ENCODE measurements at places on chromosomes 1 and 21.

DNA sequence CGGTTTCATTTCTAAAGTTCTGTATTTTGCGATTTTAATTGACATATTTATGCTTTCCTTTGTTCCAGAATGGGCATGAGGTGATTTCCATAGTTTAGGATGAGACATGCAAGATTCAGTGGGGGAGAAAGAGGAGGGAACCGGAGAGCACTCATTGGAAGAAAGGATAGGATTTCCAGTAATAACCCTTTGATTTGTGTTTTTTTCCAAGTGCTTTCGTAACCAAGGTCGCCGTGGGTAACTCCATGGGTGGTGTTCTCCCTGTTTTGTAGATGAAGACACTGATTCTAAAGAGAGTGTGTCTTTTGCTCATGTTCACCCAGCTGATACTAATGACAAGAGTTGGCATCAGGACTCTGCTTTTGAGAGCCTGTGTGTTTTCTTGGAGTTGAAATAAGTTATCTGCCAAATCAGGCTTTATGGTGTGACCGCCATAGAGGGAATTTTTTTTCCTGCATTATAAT, 170.1 kb downstream of the DHRS3 start:
- peak; percentile 52 for DNase-seq

- no peak for DNase-seq
Measured at GRCh38 chr1:119795261-119796200, 15.7 kb downstream of the REG4 start.

DNA sequence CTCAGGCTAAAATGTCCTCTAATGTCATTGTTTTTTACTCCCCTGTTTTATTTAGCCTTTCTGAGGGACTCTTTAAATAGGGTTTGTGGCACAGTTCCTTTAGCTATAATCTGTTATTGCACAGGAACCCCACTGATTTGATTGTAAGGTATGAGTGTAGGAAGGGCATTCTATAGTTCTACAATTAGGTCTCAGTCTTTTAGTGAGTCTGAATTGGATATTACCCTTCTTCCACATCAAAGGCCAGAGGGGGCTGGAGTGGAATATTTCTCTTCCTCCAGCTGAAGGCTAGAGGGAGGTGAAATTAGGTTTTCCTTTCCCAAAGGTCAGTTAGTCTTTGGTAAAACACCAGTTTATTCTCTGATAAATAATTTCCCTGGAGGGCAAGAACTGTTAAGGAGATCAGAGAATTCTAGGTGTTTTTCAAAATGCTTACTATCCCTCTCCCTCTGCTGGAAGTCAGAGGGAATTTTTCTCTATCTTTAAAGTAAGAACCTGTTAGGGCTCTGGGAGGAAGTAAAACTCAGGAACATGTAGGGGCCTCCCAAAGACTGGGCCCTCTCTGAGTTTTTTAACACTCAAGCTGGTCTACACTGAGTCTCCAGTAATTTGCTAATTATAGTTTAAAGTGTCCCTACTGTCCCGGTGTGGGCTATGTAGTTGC, 176.3 kb upstream of the ZNHIT6 start:
- peak; percentile 5 for DNase-seq

GRCh38 chr1:200072636-200073285, 45.3 kb downstream of the NR5A2 start:
- no peak for DNase-seq

DNA sequence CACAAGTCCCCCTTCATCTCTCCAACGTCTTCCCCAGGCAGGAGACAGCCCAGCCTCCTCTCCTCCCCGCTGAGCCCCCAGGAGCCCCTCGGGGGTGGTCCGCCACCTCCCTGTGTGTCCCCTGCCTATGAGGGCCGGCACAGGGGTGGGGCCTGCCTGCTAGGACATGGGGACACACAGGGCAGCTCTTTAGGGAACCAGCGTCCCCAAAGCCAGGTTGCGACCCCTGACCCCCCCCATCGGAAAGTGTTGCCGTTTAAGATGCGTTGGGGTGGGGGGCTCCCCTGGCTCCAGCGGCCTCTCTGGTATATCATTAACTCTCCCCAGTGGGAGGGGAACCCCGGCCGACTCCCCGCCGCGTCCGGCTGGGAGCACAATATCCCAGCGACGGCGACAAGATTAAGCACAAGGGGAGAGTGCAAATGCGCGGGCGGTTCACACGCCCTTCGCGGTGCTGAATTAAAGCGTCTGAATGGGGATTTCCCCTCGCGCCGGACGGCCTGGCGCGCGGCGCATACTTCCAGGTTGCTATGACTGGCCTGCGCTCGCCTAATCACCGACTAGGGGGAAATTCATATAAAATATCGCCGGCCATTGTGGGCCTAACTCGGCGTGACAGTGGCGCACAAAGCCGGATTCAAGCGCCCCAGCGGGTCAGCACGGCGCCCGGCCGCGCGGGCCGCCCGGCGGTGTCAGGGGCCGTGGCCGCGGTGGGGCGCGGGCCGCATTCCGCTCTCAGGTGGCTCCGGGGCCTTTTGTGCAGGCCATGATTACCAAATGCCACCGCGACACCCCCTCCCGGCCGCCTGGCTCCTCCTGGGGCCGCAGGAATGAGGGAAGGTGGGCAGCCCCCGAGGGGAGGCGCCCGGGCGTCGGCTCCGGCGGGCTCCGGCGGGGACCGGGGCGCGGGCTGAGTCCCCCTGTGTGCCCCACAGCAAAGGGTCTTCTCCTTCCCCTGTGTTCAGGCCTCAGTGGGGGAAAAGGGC, 30.9 kb downstream of the WNT3A start:
- peak; percentile 47 for DNase-seq

Measured in renal pelvis (tissue), 12 donors.